ENCODE measurements at places on chromosomes 3 and 15. TPM values are rescaled to one million over a fixed set of nuclear protein-coding genes. Genes with fewer than 3 reads are reported as not detected.

- no peak for DNase-seq
- no peaks in the 10 kb centered on the region for H3K27me3 ChIP-seq
- H3K36me3 ChIP-seq: no peaks in the 10 kb centered on the region
- no peak overlapping the region for H3K27ac ChIP-seq
- no peaks in the 10 kb centered on the region for H3K4me1 ChIP-seq
Observed at GRCh38 chr3:45261333-45262110, 35.4 kb upstream of the TMEM158 start.

The PRICKLE2 gene
- total RNA-seq: 27.9 TPM

DNA sequence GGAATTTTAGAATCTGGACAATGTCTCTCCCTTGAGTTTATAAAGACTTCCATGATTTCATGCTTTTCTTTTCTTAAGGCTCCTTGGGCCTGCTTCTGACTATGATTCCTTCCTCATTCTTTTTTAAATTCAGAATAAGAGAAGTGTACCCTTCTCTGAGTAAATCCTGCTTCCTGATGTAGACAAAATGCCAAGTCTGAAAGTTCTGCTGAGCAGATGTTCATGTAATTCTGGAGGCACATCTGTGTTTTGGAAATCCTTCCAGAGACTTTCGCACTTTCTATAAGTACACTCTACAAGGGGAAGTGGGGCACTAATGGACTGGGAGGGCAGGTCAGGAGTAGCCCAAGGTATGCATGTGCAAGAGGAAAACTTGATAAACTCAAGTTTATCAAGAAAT lies 24.8 kb downstream of the TPM1 start:
- no peak overlapping the region for H3K27ac ChIP-seq
- H3K27me3 ChIP-seq: no peaks in the 10 kb centered on the region
- H3K36me3 ChIP-seq: peaks cover 72% of the 10 kb centered on the region
- peaks cover 25% of the 10 kb centered on the region for H3K4me1 ChIP-seq
- DNase-seq: no peak
- H3K4me3 ChIP-seq: no peak overlapping the region

DNA sequence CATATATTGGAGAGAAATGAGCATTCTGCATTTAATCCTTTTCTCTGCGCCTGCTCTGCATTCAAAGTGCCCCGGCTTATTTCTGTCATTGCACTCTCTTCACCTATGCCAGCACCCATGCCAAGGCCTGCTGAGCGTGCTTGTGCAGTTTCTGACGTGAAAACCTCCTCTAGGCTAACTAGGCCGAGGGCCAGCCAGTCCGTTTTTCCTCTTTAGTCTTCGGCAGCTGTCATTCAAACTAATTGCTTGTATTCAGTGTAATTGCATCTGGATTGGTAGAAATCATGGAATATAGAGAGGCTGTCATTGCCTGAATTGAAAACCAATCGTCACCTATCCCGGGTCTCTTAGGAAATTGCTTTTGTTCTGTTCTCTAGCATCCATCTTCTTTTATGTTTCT lies 94.0 kb downstream of the ARPP21 start:
- H3K36me3 ChIP-seq: no peaks in the 10 kb centered on the region
- no peak for DNase-seq
- no peaks in the 10 kb centered on the region for H3K27me3 ChIP-seq
- H3K4me1 ChIP-seq: no peaks in the 10 kb centered on the region

The RLBP1 gene
- total RNA-seq: not detected

The CFAP161 gene
- not detected for total RNA-seq

GRCh38 chr3:32157600-32158264 lies 51.3 kb downstream of the GPD1L start:
- H3K4me3 ChIP-seq: no peak overlapping the region
- H3K4me1 ChIP-seq: no peaks in the 10 kb centered on the region
- no peak for DNase-seq

- H3K27me3 ChIP-seq: no peaks in the 10 kb centered on the region
- no peaks in the 10 kb centered on the region for H3K36me3 ChIP-seq
- H3K27ac ChIP-seq: no peak overlapping the region
- DNase-seq: no peak
- H3K4me1 ChIP-seq: no peaks in the 10 kb centered on the region
Observed at GRCh38 chr3:33971055-33971454, 172.6 kb downstream of the PDCD6IP start.

- DNase-seq: no peak
- no peaks in the 10 kb centered on the region for H3K4me1 ChIP-seq
- no peaks in the 10 kb centered on the region for H3K36me3 ChIP-seq
- no peak overlapping the region for H3K27ac ChIP-seq
Observed at GRCh38 chr3:45311953-45312801, 76.2 kb upstream of the LARS2 start.

- H3K27ac ChIP-seq: no peak overlapping the region
- H3K27me3 ChIP-seq: no peaks in the 10 kb centered on the region
- no peaks in the 10 kb centered on the region for H3K36me3 ChIP-seq
- no peak for DNase-seq
- H3K4me1 ChIP-seq: no peaks in the 10 kb centered on the region
- H3K4me3 ChIP-seq: no peak overlapping the region
Observed at GRCh38 chr3:62718515-62719320, 156.5 kb downstream of the CADPS start.

- peaks cover 48% of the 10 kb centered on the region for H3K4me1 ChIP-seq
- no peak for DNase-seq
- no peaks in the 10 kb centered on the region for H3K27me3 ChIP-seq
Observed at GRCh38 chr15:67184208-67184925, 70.1 kb downstream of the AAGAB start.

The TMEM42 gene
- total RNA-seq: 22.7 TPM

DNA sequence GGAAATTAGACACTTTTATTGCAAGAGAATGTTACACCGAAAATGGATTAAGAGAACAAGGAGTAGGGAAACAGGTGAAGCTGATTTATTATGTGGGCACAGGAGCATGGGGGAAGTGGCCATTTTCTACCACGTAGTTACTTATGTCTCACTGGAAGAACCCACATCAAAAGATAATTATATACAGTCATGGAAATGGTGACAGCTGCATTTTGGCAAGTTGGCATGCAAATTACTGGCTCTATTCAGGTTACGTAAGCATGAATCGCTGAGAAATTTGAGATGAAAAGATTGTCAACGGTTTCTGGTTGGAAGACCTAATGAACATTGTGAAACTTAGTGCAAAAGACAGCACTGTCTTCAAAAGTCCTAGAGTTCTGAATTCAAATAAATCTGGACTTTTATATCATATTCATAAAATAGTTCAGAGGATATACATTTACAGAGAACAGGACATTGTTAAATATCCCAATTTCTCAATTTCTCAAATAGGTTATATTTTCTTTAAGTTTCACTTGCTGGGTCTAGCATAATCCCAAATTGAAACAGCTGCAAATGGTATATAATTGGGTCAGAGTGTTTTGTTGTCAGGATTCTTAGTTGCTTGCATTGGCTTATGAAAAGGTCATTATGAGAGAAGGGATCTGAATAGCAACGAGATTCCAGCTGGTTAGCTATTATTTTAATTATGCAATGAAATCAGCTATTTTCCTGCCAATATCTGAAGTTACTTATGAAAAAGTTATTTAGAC lies 567.8 kb downstream of the ZPLD1 start:
- no peak for DNase-seq
- no peak overlapping the region for H3K4me3 ChIP-seq
- H3K36me3 ChIP-seq: no peaks in the 10 kb centered on the region
- H3K4me1 ChIP-seq: no peaks in the 10 kb centered on the region

DNA sequence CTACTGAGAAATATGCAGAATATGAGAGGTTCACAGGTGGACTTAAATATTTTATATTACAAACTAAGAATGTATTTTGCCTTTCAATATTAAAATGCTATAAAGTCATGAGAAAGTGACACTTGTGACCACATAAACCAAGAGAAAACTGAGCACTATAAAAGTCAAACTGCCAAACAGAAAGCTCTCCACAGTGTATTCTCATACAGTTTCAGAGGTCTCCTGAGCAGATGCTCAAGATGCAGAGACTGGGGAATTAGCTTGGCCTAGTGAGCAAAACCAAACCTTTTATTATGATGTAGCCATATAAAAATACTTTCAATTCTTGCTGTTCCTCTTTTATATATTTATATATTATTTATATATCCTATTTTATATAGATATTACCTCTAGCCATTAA lies 227.8 kb downstream of the TBC1D5 start:
- H3K27ac ChIP-seq: no peak overlapping the region
- H3K27me3 ChIP-seq: no peaks in the 10 kb centered on the region
- no peaks in the 10 kb centered on the region for H3K36me3 ChIP-seq
- no peaks in the 10 kb centered on the region for H3K4me1 ChIP-seq

The CNTN3 gene
- total RNA-seq: 6.5 TPM

The SHQ1 gene
- total RNA-seq: 4.5 TPM

GRCh38 chr3:171654809-171655208 lies 155.5 kb downstream of the PLD1 start:
- no peak overlapping the region for H3K4me3 ChIP-seq
- peaks cover 58% of the 10 kb centered on the region for H3K4me1 ChIP-seq
- H3K27me3 ChIP-seq: no peaks in the 10 kb centered on the region
- no peaks in the 10 kb centered on the region for H3K36me3 ChIP-seq
- H3K27ac ChIP-seq: peak overlapping the region; percentile 69
- DNase-seq: peak; percentile 16

DNA sequence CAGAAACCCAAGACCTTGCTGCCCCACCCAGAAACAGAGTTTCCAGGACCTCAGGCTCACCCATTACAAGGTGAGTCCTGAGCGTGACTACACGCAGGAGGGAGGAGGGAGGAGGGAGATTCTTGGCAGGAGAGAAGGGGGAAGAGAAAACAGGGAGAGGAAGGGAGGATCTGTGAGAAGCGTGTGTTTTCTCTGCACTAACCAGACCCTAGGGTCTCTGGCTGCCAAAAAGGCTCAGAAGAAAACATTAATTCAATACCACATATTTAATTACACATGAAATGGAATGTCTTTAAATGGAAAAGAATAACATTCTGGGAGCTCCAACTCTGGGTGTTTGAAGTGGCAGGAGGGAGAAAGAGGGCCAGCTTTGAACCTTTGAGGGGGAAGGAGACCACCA lies 309.0 kb downstream of the NTRK3 start:
- DNase-seq: no peak
- no peaks in the 10 kb centered on the region for H3K36me3 ChIP-seq
- H3K4me3 ChIP-seq: no peak overlapping the region

GRCh38 chr3:65751123-65751700 lies 287.5 kb downstream of the MAGI1 start:
- no peaks in the 10 kb centered on the region for H3K36me3 ChIP-seq
- no peaks in the 10 kb centered on the region for H3K27me3 ChIP-seq

- H3K27ac ChIP-seq: no peak overlapping the region
- no peaks in the 10 kb centered on the region for H3K27me3 ChIP-seq
- no peak for DNase-seq
- H3K4me3 ChIP-seq: no peak overlapping the region
Observed at GRCh38 chr3:19734453-19734852, 199.6 kb downstream of the EFHB start.

GRCh38 chr3:133396906-133397305 lies 3.0 kb upstream of the BFSP2 start:
- no peak overlapping the region for H3K4me3 ChIP-seq
- no peaks in the 10 kb centered on the region for H3K4me1 ChIP-seq
- DNase-seq: no peak
- no peak overlapping the region for H3K27ac ChIP-seq
- no peaks in the 10 kb centered on the region for H3K36me3 ChIP-seq

The CLRN1 gene
- not detected for total RNA-seq

GRCh38 chr3:66386011-66386924 lies 114.6 kb downstream of the LRIG1 start:
- no peaks in the 10 kb centered on the region for H3K4me1 ChIP-seq
- H3K27ac ChIP-seq: peak overlapping the region; percentile 26
- H3K27me3 ChIP-seq: no peaks in the 10 kb centered on the region

GRCh38 chr15:89806559-89807550 lies 7.8 kb downstream of the ANPEP start:
- peaks cover 5% of the 10 kb centered on the region for H3K4me1 ChIP-seq
- H3K27ac ChIP-seq: no peak overlapping the region
- no peak overlapping the region for H3K4me3 ChIP-seq
- no peak for DNase-seq
- no peaks in the 10 kb centered on the region for H3K27me3 ChIP-seq
- H3K36me3 ChIP-seq: no peaks in the 10 kb centered on the region

GRCh38 chr15:77185242-77185785 lies 114.4 kb upstream of the TSPAN3 start:
- H3K27me3 ChIP-seq: no peaks in the 10 kb centered on the region
- H3K27ac ChIP-seq: no peak overlapping the region
- no peak overlapping the region for H3K4me3 ChIP-seq
- H3K4me1 ChIP-seq: no peaks in the 10 kb centered on the region
- no peaks in the 10 kb centered on the region for H3K36me3 ChIP-seq
- no peak for DNase-seq

The GNB5 gene
- 27.9 TPM for total RNA-seq

GRCh38 chr15:58770519-58770856 lies 614 bp upstream of the MINDY2 start:
- H3K4me1 ChIP-seq: peaks cover 22% of the 10 kb centered on the region
- no peaks in the 10 kb centered on the region for H3K36me3 ChIP-seq
- no peaks in the 10 kb centered on the region for H3K27me3 ChIP-seq
- H3K4me3 ChIP-seq: peak overlapping the region; percentile 95

GRCh38 chr3:193809106-193809505 lies 216.1 kb downstream of the OPA1 start:
- no peaks in the 10 kb centered on the region for H3K4me1 ChIP-seq
- no peak overlapping the region for H3K4me3 ChIP-seq
- no peak for DNase-seq
- H3K36me3 ChIP-seq: no peaks in the 10 kb centered on the region

DNA sequence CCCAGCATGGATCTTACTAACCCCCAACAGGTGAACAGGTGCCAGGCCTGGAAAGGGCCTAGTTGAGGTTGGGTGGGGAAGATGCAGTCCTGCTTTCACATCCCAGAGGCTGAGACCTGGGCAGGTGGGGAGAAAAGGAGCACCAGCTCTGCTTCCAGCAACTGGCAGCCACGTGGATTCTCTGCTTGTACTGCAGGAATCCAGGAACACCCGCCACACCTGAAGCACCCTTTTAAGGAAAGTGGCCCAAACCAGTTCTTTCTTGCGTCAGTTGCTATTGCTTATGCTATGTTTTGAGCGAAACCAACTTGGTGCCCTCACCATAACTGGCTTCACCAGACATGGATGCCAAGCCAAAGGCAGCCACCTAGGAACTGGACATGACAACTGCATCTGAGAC lies 28.1 kb upstream of the NEO1 start:
- no peaks in the 10 kb centered on the region for H3K36me3 ChIP-seq
- H3K4me1 ChIP-seq: no peaks in the 10 kb centered on the region
- H3K27me3 ChIP-seq: no peaks in the 10 kb centered on the region
- no peak for DNase-seq
- no peak overlapping the region for H3K27ac ChIP-seq

The MESP1 gene
- 0.95 TPM for total RNA-seq

The DNAH12 gene
- 0.14 TPM for total RNA-seq

The NR2F2 gene
- 49.8 TPM for total RNA-seq

The PPP1R14D gene
- not detected for total RNA-seq

DNA sequence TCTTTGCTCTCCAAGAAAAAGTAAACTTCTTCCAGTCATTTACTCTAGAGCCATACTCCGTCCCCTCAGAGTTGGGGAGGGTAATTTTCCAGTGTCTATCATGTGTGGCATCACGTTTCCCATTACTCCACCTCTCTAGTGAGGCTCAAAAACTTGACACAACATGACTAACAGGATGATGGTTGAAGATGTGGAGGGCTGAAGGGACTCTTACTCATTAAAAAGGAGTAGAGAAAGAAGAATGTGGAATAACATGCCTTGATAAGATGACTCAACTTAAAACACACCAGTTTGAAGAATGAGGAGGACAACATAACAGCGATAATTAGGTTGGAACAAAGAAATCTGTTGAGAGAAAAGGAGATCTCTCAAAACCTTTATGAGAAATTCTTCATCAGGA lies 894.3 kb downstream of the OTOL1 start:
- DNase-seq: no peak
- no peak overlapping the region for H3K4me3 ChIP-seq
- H3K27ac ChIP-seq: no peak overlapping the region
- no peaks in the 10 kb centered on the region for H3K27me3 ChIP-seq
- no peaks in the 10 kb centered on the region for H3K36me3 ChIP-seq
- no peaks in the 10 kb centered on the region for H3K4me1 ChIP-seq
